ENCODE measurements at places on chromosomes 5 and 9.

- no peak for DNase-seq
Measured at GRCh38 chr5:149938791-149939358, 5.7 kb downstream of the PDE6A start.

- DNase-seq = no peak
Measured at GRCh38 chr5:180142824-180143610, 66.0 kb downstream of the RASGEF1C start.

DNA sequence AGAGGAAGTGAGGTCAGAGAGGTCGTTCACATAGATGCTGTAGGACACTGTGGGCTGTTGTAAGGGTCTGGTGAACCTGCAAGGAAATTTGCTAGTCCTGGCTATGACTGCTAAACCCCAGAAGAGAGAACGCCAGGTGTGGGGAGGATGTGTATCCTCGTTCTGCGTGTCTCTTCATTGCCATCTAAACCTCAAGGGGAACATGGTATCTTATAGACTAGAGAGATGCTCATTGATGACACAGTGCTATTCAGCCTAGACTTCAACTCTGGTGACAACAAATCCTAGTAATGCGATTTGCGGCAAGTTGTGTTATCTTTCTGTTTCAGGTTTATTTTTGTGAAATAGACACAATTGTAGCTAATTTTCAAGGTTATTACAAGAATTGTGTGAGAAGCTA is 140.2 kb downstream of the ADAMTSL1 start:
- no peak for DNase-seq

DNA sequence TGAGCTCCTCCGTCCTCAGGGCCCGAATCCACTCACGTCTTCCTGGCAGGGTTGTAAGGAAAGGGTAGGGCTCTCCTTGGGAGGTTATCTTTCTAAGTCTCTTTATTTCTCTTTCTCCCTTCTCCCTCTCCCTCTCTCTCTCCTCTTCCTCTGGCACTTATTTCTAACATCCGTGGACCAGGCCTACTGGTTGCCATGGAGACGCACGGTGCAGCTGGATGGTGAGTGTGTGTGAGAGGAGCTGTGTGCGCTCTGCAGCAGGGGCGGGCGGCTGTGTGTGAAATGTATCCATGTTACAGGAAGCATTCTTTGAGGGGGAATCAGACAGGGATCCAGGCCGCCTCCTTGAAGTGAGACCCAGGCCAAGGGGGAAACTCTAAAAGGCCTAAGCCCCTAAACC is 32.2 kb downstream of the PCDH1 start:
- peak; percentile 80 for DNase-seq

- peak; percentile 21 for DNase-seq
Measured at GRCh38 chr5:56346741-56347535, 113.8 kb upstream of the ANKRD55 start.

GRCh38 chr9:94645901-94646300 is 6.6 kb upstream of the FBP1 start:
- no peak for DNase-seq

GRCh38 chr9:6955251-6955921 is 197.6 kb downstream of the KDM4C start:
- peak; percentile 19 for DNase-seq

DNA sequence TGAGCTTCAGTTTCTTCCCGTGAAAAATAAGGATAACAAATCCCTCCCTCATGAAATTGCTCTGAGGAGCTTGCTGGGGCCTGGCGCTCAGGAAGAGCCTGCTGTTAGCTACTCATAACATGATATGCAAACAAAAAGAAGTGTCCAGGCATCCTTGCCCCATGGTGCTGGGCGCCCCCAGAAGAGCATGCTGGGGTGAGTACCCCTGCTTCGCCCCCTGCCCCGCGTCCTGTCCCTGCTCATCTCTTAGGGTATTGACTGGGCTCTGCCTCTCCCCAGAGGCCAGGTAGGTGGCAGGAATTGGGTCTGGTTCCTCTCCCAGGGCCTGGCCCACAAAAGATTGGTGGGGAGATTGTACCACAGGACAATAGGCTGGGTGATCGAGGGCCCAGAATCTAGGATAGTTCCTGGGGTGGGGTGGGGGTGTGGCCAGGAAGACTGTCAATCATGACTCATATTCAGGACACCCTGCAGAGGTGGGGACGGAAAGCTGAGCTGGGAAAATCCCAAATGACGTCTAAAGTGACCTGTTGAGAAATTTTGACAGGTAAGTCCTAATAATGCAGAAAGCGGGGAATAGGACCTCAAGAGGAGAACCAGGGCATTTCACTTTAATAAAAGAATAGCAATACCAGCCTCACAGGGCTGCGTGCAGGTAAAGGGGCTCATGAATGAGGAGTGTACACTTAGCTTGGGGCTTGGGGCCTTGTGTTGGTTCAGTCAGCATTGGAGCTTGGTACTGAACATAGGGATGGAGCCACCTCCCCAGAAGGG is 8.9 kb downstream of the PITX1 start:
- no peak for DNase-seq

DNA sequence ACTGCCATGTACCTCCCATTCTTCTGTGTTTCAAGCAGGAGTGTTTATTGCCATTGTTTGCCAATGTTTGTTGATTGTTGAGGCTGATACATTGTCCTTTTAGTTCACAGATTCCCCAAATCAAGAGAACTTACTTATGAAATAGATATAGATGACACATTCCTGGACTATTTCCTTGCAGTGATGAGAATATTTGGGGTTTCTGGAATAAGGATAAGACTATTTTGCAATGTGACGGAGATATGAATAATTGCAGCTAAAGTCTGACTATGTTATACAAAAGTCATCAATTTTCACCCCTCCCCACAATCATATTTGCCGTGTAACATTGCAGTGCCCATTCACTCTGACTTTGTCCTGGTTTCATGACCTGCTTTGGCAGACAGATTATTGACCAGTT is 460.8 kb downstream of the CDH10 start:
- DNase-seq = no peak

- no peak for DNase-seq
Measured at GRCh38 chr5:160227012-160227411, 2.3 kb upstream of the FABP6 start.

- no peak for DNase-seq
Measured at GRCh38 chr9:113311961-113312360, 8.8 kb upstream of the RNF183 start.

DNA sequence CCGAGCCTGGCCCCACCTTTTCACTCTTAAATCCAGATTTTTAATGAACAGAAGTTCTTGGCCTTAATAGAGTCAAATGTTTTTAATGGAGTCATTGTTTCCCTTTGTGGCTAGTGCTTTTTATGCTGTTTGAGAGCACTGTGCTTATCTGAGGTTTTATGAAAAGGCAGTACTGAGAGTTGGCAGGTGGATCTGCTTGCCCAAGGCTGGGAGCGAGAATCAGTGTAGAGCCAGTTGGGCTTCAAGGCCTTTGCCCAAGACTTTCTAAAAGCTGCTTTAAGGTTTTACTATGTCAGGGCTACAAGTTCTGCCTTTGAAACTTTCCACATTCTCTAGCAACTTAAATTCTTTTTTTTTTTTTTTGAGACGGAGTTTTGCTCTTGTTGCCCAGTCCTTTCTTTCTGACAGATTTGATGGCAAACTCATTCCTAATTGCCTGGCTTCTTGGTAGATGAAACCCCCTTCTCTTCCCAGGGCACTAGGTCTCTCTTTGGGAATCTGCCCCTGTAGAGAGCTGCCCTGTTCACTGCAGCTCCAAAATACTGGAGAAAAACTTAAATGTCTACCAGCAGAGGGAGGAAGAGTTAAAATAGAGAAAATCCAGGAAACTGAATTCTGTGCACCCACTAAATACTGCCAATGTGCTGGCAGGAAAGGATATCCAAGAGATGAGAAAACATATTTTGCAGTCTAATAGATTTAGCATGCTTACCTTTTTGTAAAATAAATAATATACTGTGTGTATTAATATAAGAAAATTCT is 36.9 kb upstream of the CDK20 start:
- peak; percentile 52 for DNase-seq

GRCh38 chr5:158796812-158797497 is 302.8 kb downstream of the EBF1 start:
- DNase-seq = no peak

DNA sequence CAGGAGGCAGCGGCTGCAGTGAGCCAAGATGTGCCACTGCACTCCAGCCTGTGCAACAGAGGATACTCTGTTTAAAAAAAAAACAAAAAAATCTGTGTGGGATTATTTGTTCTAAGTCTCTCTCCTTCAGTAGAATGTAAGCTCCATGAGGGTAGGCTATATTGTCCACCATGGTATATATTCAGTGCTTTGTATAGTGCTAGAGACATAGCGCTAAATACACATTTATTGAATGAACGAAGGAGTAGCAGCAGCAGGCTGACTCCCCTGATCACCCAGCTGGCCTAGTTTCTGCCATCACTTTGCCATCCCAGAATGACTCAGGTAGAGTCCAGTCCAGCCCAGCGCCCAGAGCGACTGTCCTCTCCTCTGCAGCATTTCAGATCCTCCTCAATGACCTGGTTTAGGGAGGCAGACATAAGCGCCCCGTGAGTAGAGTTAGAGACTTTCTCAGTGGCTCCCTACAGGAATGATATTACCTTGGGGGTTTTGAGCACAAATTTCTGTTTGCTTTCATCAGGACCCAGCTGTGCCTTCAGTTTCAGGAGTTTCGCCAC is 716 bp downstream of the HARS1 start:
- DNase-seq = no peak

GRCh38 chr9:84852617-84853301 is 183.2 kb downstream of the NTRK2 start:
- no peak for DNase-seq

- DNase-seq = no peak
Measured at GRCh38 chr5:138844125-138844461, 31.0 kb downstream of the LRRTM2 start.

- DNase-seq = no peak
Measured at GRCh38 chr9:20270161-20270560, 352.1 kb downstream of the MLLT3 start.

DNA sequence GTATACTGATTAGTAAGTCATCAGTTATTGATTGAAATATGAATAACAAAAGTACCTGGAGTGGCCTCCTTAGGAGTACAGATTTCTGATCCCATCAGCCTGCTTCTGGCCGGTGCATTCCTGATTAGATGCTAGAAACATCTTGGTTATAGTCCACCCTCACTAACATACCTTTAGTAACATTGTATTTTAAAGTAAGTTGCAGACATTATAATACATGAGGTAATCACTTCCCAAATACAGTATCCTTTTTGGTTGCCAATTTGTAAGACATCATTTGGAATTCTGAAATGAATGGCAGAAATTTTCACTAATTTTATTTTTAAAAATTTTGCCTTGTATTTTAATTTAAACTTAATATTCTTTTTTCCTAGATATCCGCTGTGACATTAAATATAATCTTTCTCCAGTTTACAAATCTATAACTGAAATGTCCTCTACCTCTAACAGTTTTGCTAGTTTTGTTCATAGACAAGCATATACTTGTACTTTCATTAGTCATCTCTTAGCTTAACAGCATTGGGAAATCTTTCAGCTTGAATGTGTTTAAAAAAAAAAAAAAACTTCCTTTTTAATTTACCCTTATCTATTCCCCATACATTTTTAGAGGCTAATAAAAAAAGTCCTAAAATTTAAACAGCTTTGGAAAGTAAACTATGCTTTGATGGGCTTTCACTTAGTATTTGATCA is 178.9 kb downstream of the XRCC4 start:
- no peak for DNase-seq

GRCh38 chr5:73304381-73304780 is 131.4 kb downstream of the TMEM174 start:
- DNase-seq = no peak

DNA sequence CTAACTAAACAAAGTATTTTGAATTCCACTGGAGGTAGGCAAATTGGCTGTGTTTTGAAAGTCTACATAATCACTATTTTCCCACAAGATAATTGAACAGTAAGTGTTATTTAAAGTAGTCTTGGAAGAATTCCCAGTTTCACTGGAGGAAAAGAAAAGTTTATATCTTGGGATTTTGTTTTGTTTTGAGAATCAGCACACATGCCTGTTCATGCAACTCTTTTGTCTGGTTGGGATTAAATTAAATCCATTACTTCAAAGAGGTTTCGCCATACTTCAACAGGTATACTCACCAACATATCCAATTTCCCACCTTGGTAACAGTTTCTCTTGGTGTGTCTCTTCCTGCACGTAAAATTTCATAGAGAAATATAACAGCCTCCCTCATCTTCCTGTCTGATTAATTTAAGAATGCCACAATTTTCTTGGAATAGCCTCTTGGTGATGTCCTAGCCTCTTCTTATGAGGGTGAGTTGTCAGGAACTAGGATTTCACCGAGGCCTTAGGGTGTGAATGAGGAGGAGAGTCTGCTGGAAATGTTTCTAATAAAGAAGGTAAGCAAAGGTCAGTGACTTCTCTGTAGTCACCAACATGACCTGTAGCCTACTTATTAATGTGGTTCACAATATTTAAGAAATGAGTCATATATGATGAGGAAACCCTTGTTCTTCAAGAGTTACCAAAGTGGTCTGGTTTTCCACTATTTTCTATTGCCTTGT is 48.1 kb downstream of the ITGA2 start:
- DNase-seq = no peak

DNA sequence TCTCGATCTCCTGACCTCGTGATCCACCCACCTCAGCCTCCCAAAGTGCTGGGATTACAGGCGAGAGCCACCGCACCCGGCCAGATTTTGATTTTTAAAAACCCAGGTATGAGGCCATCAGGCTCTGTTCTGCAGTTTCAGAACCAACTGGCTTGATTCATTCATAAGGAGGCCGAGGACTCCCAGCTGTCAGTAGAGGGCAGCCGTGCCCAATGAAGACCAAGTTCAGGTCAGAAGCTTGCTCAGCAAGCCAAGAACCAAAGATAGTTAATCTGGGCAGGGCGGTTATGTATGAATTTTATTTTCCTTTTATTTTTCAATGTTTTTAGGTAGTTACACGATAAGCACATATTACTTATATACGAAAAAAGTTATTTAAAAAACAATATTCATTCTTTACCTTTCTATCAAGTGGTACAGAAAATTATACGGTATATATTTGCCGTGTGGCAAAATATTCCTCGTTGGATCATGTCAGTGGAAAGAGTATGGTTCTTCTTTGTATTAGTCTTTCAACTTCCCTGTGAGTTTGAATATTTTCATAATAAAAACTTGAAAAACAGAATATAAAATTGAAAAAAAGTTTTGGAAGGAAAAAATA is 18.0 kb downstream of the MGAT1 start:
- DNase-seq = peak; percentile 84

- no peak for DNase-seq
Measured at GRCh38 chr5:118069452-118069851, 918.9 kb downstream of the DTWD2 start.

GRCh38 chr5:160231783-160232342 is 2.6 kb downstream of the FABP6 start:
- no peak for DNase-seq

DNA sequence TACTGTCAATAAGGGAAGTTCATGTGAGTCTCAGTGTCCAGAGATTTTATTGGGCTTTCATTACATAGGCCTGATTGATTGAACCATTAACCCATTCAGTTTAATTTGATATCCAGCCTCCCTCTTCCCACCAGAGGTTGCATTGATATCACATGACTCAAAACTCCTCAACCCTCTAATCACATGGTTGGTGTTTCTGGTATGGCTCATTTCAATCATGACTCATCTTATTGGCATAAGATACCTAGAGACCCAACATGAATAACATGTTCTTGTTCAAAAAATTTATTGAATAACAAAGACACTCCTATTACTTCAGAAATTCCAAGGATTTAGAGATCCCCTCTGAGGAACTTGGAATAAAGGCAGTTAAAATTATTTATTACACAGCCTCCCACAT is 982.2 kb downstream of the TLE1 start:
- no peak for DNase-seq

GRCh38 chr5:88667496-88668201 is 215.3 kb downstream of the MEF2C start:
- DNase-seq = peak; percentile 65
